ENCODE measurements at places on chromosomes 4 and X. TPM values are rescaled to one million over a fixed set of nuclear protein-coding genes. Genes with fewer than 3 reads are reported as not detected.

The CCSER1 gene
- 85.6 TPM for total RNA-seq

The TMSB15A gene
- total RNA-seq = 24.7 TPM

The TMEM31 gene
- not detected for total RNA-seq

The CCDC149 gene
- 28.0 TPM for total RNA-seq

The CD99L2 gene
- 41.2 TPM for total RNA-seq

The GPR50 gene
- total RNA-seq = not detected

The GYPA gene
- total RNA-seq = 3.8 TPM

The EIF1AX gene
- total RNA-seq = 85.7 TPM

The GIMD1 gene
- 0.49 TPM for total RNA-seq

The SPIN2A gene
- total RNA-seq = 2.0 TPM

The PAGE2 gene
- total RNA-seq = not detected

The TRAM1L1 gene
- 12.1 TPM for total RNA-seq

The ADGRG2 gene
- 12.8 TPM for total RNA-seq

The ZNF732 gene
- 5.1 TPM for total RNA-seq

The F11 gene
- 0.44 TPM for total RNA-seq

The AVPR2 gene
- 0.99 TPM for total RNA-seq

The LIMCH1 gene
- total RNA-seq = 125 TPM

The CHRDL1 gene
- 36.6 TPM for total RNA-seq

The UGT2B11 gene
- not detected for total RNA-seq

The NPY1R gene
- total RNA-seq = 12.4 TPM

The PACRGL gene
- 72.2 TPM for total RNA-seq

The AREG gene
- 0.49 TPM for total RNA-seq

The ODAPH gene
- not detected for total RNA-seq

The SLITRK4 gene
- 16.2 TPM for total RNA-seq

The FRMPD3 gene
- 1.2 TPM for total RNA-seq

The STEEP1 gene
- 50.4 TPM for total RNA-seq

The FGF13 gene
- 42.1 TPM for total RNA-seq

The LAMP2 gene
- 103 TPM for total RNA-seq

The IL15 gene
- total RNA-seq = 2.4 TPM

The CT45A5 gene
- total RNA-seq = not detected

The RRH gene
- 9.6 TPM for total RNA-seq

The LDOC1 gene
- total RNA-seq = 11.7 TPM

The TBC1D19 gene
- 69.2 TPM for total RNA-seq

The USP17L21 gene
- total RNA-seq = not detected

The PNMA6A gene
- 11.5 TPM for total RNA-seq

The GALNTL6 gene
- total RNA-seq = 9.6 TPM

Data from camera-type eye (tissue), 1 donor.